ENCODE measurements at places on chromosomes 1 and 21. TPM values are rescaled to one million over a fixed set of nuclear protein-coding genes. Genes with fewer than 3 reads are reported as not detected.
A peak's percentile ranks its signal among the peaks of the same experiment; 100 is the strongest.

GRCh38 chr1:185973645-185974044 lies 239.5 kb downstream of the HMCN1 start:
- DNase-seq: no peak

The LYPD8 gene
- polyA plus RNA-seq: not detected

DNA sequence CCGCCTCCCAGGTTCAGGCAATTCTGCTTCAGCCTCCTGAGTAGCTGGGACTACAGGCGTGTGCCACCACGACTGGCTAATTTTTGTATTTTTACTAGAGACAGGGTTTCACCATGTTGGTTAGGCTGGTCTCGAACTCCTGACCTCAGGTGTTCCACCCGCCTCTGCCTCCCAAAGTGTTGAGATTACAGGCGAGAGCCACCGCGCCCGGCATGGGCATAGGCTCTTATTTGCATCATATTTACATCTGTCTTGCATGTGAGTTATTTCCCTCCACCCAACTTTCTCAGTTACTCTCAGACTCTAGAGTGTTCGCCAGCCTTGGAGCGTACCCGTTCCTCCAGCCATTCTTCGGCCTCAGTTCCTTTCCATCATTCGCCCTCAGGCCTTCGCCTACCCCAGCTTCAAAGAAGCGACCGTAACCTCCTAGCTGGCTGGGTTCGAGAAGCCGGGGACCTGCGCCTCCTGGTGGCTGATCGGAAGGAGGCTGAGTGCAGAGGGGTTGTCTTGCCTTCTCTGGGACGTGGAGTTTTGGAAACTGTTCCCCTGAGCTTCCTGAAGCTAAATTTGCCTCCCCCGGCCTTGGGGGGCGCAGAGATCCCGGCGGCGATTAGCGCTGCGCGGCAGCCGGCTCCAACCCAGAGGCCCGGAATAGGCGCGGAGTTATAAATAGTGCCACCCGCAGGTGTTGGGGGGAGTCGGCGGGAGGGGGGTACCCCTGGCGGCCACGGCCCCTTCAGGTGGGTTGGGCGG lies 3.6 kb upstream of the ZBTB7B start:
- no peak for DNase-seq

- no peak for DNase-seq
These were observed 24.8 kb upstream of the SLC45A1 start for GRCh38 chr1:8293118-8293517.

- no peak for DNase-seq
These were observed 8.4 kb upstream of the DDAH1 start for GRCh38 chr1:85473390-85473789.

DNA sequence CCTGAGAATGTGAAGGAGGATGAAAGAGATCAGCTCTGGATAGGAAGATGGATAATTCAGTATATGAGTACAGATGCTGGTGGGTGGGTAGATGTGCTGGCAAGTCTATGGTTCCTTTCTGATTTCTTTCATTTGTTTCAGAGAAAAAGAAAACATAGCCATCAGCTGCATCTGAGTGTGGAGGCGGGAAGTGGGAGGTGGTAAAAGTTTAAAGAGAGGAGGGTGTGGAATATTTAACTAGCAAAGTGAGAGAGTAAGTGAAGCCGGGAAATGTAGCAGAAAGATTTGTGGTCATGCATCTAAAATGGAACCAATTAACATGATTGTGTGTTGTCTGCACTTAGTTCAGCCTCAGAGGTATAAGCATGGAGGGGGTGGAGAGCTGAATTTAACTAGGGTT lies 16.4 kb downstream of the RPE65 start:
- DNase-seq: no peak

DNA sequence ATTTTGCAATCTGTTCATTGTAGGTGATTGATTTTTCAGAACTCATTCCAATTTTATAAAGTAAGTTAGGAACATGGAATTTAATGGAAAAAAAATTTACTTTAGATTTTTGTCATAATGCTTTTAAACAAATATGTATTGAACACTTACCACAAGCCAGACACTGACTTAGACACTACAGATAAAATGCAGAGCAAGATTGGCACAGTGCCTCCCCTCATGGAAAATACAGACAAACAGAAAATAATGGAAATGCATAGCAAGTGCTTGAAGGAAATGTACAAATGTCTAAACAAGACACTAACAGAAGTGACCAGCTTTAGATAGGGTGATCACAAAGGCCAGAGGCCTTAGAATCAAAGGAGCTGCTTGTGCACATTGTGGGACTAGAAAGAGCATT lies 260.5 kb upstream of the ADGRL2 start:
- no peak for DNase-seq

DNA sequence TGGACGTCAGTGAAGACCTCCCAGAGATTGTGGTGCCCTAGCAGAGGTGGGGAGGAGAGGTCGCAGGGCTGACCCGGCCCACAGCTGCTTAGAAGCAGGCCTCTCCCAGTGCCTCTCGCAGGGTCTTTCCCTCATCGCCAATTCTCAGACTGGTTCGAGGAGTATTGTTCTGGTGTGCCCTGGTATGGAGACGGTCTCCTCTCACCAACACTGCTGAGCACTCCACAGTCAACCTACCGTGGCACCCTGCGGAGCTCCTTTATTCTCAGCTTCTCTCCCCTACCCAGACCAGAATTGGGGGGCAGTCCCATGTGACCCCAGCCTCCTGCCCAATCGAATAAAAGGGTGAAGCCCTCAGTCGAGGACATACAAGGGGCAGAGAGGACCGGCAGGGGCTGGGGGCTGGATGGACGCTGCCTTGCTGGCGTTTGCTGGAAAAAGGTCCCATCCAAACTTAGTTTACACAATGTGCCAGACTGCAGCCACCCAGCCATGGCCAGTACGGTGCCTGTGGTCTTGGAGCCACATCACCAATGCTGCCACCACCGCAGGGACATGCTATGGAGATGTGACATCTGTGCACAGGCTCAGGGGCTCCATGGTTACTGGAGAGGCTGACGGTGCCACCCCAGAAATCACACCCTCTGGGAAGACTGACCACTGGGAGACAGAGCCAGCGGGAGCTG lies 80.8 kb downstream of the STUM start:
- DNase-seq: no peak

GRCh38 chr1:17805869-17806684 lies 50.9 kb downstream of the ACTL8 start:
- peak; percentile 14 for DNase-seq

DNA sequence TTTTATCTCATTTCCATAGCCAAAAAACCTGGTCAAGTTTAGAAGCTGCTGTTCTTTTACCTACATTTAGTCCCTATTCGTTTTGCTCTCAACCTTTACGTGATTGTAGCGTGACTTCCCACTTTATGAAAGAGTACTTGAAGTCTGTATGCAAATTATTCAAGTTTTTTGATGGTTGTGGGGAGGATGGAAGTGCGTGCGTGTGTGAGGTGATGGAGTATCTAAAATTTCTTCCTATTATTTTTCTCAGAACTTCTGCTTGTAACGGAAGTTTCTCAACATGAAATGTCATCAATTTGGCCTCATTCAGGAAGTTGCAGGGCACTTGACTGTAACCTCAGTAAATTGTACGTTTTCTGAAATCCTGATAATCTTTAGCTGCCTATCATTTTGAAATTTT lies 64.0 kb downstream of the SAMSN1 start:
- no peak for DNase-seq

The CHRNB2 gene
- 0.53 TPM for polyA plus RNA-seq

DNA sequence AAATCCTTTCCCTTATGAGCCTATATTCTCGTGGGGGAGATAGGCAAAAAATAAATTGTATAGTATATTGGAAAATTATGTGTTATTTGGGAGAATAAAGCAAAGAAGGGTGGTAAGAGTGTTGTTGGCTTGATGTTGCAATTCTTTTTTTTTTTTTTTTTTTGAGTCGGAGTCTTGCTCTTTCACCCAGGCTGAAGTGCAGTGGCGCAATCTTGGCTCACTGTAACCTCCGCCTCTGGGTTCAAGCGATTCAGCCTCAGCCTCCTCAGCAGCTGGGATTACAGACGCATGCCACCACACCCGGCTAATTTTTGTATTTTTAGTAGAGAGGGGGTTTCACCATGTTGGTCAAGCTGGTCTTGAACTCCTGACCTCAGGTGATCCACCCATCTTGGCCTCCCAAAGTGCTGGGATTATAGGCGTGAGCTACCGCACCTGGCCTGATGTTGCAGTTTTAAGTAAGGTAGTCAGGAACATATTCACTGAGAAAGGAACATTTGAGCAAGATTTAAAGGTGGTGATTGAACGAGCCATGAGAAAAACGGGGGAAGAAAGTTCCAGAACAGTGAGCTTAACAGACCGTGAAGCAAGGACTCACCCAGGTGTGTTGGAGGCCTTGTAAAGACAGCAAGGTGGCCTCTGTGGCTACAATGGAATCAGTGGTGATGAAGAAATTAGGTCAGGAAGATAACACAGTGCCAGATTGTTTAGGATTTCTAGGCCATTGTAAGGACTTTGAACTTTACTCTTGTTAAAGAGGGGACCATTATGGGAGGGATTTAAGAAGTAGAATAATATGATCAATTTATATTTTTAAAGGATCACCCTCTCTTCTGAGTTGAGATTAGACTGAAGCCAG lies 45.8 kb downstream of the RPRD2 start:
- DNase-seq: no peak

GRCh38 chr1:16397120-16397519 lies 30.1 kb downstream of the SZRD1 start:
- no peak for DNase-seq

The DDR2 gene
- 22.2 TPM for polyA plus RNA-seq

DNA sequence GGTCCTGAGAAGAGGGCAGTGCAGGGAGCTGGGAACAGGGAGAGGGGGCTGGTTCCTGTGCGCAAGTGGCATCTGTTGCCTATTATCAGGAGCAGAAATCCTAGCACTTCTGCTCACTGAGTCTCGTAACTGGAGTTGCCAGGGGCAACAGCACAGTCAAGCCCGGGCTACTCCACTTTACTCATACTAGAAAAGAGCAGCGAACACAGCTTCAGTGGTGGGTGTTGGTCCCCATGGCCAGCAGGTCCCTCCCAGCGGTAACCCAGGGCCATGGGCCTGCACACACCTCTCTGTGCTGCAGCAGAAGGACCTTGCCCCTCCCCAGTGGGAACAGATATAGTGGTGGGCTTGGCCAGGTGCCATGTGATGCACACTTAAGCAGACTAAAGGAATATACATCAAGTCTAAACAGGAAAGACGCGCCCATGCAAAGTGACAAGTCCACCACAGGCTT lies 8.5 kb downstream of the PYCR2 start:
- no peak for DNase-seq

DNA sequence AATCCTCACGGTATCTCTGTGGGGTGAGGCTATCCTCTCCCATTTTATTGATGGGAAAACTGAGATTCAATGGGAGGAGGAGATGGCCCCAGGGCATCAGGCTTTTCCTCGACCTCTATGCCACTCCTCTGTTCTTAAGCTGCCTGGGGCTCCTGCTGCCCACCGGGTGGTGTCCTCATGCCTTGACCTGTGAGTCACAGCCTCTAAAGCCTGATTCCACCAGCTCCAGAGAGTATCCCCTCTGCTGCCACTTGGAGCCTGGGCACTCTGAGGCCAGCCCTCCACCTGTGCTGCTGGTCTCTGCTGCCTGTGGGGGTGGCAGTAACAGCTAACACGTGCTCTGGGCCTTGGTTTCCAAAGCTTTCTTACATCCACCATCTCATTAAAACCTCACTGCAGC lies 241.2 kb downstream of the TRABD2B start:
- DNase-seq: no peak

DNA sequence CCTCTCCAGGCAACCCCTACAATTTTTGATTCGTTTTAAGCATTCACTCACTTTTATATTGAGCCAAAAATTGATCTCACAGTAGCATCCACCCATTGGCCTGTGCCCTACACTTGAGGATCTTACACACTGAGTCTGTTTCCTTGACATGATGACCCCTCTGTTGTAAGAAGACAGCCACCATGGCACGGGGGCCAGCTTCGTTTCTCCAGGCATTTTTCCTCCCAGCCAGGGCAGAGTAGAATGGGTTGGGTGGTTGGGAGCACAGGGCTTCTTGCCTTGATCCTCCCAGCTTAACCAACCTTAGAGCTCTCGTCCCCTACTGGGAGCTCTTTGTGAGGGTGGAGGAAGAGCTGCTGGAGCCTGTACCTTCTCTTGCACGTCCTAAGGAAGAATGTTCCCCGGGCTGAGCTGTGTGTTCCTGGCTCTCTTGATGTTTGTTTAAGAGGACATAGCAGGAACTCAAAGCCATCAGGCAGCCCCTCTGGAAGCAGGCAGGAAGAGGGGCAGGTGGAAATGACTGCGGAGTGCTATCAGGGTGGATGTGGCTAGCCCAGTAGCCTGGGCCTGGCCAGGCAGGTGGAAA lies 213.2 kb upstream of the TMEM51 start:
- no peak for DNase-seq

DNA sequence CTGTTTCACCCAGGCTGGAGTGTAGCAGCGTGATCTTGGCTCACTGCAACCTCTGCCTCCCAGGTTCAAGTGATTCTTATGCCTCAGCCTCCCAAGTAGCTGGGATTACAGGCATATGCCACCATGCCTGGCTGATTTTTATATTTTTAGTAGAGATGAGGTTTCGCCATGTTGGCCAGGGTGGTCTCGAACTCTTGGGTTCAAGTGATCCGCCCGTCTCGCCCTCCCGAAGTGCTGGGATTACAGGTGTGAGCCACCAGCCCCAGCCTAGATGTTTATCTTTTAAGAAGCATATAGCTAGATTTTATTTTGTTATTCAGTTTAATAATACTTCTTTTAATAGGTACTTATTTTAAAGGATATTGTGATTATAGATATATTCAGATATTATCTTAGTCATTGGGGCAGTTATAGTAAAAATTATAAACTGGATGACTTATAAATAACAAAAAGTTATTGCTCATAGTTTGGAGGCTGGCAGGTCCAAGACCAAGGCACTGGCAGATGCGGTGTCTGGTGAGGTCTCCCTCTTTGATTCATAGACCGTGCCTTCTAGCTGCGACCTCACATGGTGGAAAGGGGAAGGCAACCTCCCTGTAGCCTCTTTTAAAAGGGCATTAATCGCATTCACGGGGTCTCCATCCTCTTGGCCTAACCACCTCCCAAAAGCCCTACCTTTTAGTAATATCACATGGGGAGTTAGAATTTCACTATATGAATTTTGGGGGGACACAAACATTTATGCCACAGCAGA lies 3.1 kb upstream of the KCNE2 start:
- DNase-seq: no peak

GRCh38 chr1:241957692-241958494 lies at the start of gene BECN2:
Gene BECN2 (plus strand): TSS chr1:241957767. CDS start chr1:241957767, 0 bp downstream.
- no peak for DNase-seq

The MTF2 gene
- 74.8 TPM for polyA plus RNA-seq

- peak; percentile 86 for DNase-seq
These were observed 4.5 kb downstream of the TTC24 start for GRCh38 chr1:156583821-156584622.

GRCh38 chr1:93595266-93595665 lies 86.4 kb downstream of the BCAR3 start:
- DNase-seq: no peak

- DNase-seq: no peak
These were observed 1.6 kb downstream of the TLCD4 start for GRCh38 chr1:95118710-95119109.
